CD8-positive, alpha-beta T cell (primary cell): ENCODE measurements at places on chromosomes 3 and 15.

- no peak for DNase-seq
Observed at GRCh38 chr3:21013566-21013965, 737.4 kb downstream of the ZNF385D start.

DNA sequence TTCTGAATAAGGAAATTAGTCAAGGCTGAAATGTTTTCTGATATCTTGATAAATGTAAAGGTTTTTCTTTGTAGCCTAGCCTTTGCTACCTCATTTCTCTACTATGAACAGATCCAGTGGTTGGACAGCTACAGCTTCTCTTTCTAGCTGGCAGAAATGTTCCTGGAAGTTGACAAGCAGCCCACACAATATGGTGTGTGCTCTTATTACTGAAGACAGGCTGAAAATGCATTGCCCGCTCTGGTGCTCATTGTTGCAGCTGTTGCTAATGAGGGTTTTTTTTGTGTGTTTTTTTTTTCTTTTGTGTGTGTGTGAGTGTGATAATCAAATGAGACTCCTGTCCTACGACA, 844.3 kb upstream of the SEMA6D start:
- no peak for DNase-seq

- no peak for DNase-seq
Observed at GRCh38 chr3:192726385-192726784, 956 bp downstream of the FGF12 start.

GRCh38 chr15:64536244-64536836, 76.0 kb downstream of the ZNF609 start:
- no peak for DNase-seq

GRCh38 chr15:49242820-49243219, 72.8 kb downstream of the GALK2 start:
- DNase-seq = no peak

DNA sequence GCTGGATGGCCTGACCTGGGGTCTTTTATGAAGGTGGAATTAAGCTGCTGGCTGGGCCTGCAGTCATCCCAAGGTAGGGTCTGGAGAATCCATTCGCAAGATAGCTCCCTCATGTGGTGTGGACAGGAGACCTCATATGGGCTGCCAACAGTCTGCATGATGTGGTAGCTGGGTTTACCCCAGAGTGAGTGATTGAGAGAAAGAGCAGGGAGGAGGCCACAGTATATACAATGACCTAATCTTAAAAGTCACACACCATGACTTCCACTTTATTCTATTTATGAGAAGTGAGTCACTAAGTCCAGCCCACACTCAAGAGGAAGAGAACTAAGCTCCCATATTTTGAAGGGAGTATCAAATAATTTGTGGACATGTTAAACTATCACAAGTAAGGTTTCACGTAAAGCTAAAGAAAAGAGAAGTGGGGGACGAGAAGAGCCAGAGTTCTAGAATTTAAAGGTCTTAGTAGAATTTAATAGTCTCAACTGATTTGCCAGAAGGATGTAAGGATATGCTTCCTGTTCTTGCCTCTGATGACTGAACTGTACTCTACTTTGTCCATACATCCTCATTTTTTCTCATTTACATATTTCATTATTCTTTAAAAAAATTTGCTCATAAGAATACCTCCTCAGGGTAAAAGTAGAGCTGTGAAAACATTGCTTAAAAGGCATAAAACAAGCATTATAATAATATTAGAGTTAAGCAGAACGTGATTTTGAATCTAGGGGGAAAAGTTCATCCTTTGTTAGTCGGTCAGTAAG, 184.4 kb downstream of the PEX5L start:
- no peak for DNase-seq

- peak; percentile 47 for DNase-seq
Observed at GRCh38 chr15:89377842-89378295, 43.2 kb upstream of the POLG start.

DNA sequence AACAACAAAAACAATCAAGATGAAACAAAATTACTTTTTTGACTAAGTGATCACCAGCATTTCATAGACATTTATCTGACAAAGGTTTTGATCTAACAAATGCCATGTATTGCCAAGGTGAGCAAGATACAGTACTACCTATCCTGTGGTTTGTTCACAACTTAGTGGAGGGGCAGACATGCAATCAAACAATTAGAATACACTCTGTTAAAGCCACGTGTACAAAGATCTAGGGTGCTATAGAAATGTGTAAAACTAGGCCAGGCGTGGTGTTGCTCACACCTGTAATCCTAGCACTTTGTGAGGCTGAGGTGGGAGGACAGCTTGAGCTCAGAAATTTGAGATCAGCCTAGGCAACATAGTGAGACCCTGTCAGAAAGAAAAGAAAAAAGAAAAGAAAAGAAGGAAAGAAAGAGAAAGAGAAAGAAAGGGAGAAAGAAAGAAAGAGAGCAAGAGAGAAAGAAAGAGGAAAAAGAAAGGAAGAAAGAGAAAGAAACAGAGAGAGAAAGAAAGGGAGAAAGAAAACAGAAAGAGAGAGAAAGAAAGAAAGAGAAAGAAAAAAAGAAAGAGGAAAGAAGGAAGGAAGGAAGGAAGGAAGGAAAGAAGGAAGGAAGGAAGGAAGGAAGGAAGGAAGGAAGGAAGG, 1.4 kb upstream of the TRIM69 start:
- peak; percentile 14 for DNase-seq

- no peak for DNase-seq
Observed at GRCh38 chr15:60773901-60774300, 295.0 kb upstream of the ICE2 start.

GRCh38 chr15:51281368-51281967, 56.9 kb downstream of the CYP19A1 start:
- DNase-seq = peak; percentile 3

DNA sequence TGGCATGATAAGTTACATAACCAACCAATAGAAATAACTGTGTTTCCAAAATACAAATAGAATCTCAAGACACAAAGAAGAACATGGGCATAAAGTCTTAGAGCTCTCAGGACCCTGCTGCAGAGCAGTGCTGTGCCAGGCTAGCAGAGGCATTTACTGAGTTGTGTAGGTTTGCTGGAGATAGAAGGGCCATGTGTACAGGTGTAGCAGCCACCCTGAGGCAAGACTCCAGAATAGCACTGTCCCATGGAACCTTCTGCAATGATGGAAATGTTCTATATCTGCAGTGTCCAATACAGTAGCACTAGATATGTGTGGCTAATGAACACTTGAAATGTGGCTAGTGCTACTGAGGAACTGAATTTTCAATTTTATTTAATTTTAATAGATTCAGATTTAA, 267.0 kb upstream of the UMPS start:
- DNase-seq = no peak
